ENCODE measurements at places on chromosomes 3 and 15. TPM values are rescaled to one million over a fixed set of nuclear protein-coding genes. Genes with fewer than 3 reads are reported as not detected.

FSTL1 gene
- 446 TPM for total RNA-seq

NR2E3 gene
- total RNA-seq, result 0.30 TPM

RLBP1 gene
- 0.83 TPM for total RNA-seq

EPHB3 gene
- 9.3 TPM for total RNA-seq

CADPS gene
- total RNA-seq, result 79.7 TPM

GPR160 gene
- total RNA-seq, result 0.61 TPM

IL12A gene
- total RNA-seq, result 2.3 TPM
